Keratinocyte (primary cell): ENCODE measurements at places on chromosomes 5 and 9.

DNA sequence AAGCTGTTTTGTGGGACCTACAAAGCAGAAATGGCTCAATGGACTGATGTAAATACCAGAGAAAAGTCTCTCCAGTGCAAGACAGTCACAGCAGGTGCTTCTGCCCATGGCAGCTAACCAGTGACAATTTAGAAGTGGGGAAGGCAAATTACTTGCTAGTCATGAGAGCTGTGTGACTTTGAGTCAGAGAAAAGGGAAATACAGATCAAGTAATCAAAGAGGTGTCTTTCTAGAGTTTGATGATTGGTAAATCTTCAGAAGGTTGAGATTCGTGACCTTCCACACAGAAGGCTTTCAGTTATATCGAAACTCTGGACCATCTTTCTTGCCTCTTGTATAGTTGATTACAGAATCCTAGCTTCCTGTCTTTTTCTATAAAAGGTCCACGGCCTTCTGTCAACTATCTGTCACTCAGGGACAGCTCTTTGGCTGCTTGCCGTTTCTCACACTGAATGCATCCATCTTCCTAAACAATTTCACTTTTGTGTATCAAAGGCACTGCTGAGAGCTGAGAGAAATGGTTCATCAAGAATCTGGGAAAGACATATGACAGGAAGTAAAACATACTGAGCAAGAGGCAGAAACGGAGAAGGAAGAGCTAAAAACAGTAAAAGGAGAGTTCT, 993.9 kb upstream of the ACO1 start:
- no peak for DNase-seq
- H3K36me3 ChIP-seq: no peaks in the 10 kb centered on the region
- no peak overlapping the region for H3K27ac ChIP-seq
- no peaks in the 10 kb centered on the region for H3K27me3 ChIP-seq
- H3K4me1 ChIP-seq: no peaks in the 10 kb centered on the region

GRCh38 chr5:135141303-135142268, 107.6 kb upstream of the PITX1 start:
- no peak overlapping the region for H3K4me3 ChIP-seq
- H3K27me3 ChIP-seq: no peaks in the 10 kb centered on the region
- no peaks in the 10 kb centered on the region for H3K36me3 ChIP-seq
- peak overlapping the region; percentile 43 for H3K27ac ChIP-seq

GRCh38 chr5:8577792-8578191, 708.8 kb downstream of the MTRR start:
- no peak for DNase-seq
- no peak overlapping the region for H3K27ac ChIP-seq
- no peaks in the 10 kb centered on the region for H3K27me3 ChIP-seq
- H3K4me1 ChIP-seq: no peaks in the 10 kb centered on the region
- no peaks in the 10 kb centered on the region for H3K36me3 ChIP-seq

- no peak overlapping the region for H3K4me3 ChIP-seq
- no peaks in the 10 kb centered on the region for H3K27me3 ChIP-seq
- peaks cover 21% of the 10 kb centered on the region for H3K4me1 ChIP-seq
These were observed 3.1 kb downstream of the PTCH1 start for GRCh38 chr9:95513711-95514110.

- no peaks in the 10 kb centered on the region for H3K4me1 ChIP-seq
- no peak overlapping the region for H3K4me3 ChIP-seq
- H3K36me3 ChIP-seq: peaks cover 69% of the 10 kb centered on the region
- DNase-seq: no peak
- H3K27ac ChIP-seq: no peak overlapping the region
- H3K27me3 ChIP-seq: no peaks in the 10 kb centered on the region
These were observed 25.1 kb upstream of the SEC16A start for GRCh38 chr9:136507992-136508375.

GRCh38 chr9:20620650-20621470, 1.4 kb downstream of the MLLT3 start:
- H3K4me3 ChIP-seq: peak overlapping the region; percentile 78
- no peaks in the 10 kb centered on the region for H3K36me3 ChIP-seq
- DNase-seq: no peak
- peaks cover 12% of the 10 kb centered on the region for H3K4me1 ChIP-seq
- H3K27ac ChIP-seq: peak overlapping the region; percentile 24

DNA sequence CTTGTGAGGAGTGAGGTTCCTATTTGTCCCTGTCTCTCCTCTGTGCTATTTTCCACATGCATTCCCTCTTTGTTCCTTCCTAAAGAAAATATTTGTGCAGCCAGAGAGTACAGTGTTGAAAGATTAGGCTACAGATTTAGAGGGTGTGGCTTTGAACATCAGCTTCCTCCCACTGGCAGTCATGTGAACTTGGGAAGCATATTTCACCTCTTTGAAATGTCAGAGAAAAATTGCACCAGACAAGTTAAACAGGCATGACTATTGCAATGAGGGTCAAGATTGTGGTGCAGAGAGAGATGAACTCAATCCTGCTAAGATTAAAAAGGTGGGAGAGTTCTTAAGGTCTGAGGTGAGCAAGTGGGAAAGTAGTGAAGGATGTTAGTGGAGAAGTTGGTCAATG, 641.0 kb downstream of the DNAH5 start:
- H3K4me1 ChIP-seq: no peaks in the 10 kb centered on the region
- H3K27ac ChIP-seq: no peak overlapping the region
- no peak overlapping the region for H3K4me3 ChIP-seq
- no peaks in the 10 kb centered on the region for H3K36me3 ChIP-seq
- no peaks in the 10 kb centered on the region for H3K27me3 ChIP-seq

- no peaks in the 10 kb centered on the region for H3K36me3 ChIP-seq
- no peaks in the 10 kb centered on the region for H3K27me3 ChIP-seq
- no peak overlapping the region for H3K4me3 ChIP-seq
- H3K4me1 ChIP-seq: no peaks in the 10 kb centered on the region
- no peak for DNase-seq
These were observed 711.0 kb upstream of the CTNND2 start for GRCh38 chr5:12615141-12615820.

- no peaks in the 10 kb centered on the region for H3K4me1 ChIP-seq
- no peak for DNase-seq
- H3K36me3 ChIP-seq: no peaks in the 10 kb centered on the region
These were observed 55.9 kb downstream of the MRPL36 start for GRCh38 chr5:1743769-1744085.

GRCh38 chr5:91053741-91054025, 329.4 kb downstream of the ARRDC3 start:
- no peak for DNase-seq
- no peaks in the 10 kb centered on the region for H3K27me3 ChIP-seq
- H3K4me1 ChIP-seq: peaks cover 8% of the 10 kb centered on the region
- no peak overlapping the region for H3K27ac ChIP-seq

GRCh38 chr9:5957166-5957565, 58.3 kb downstream of the RANBP6 start:
- no peaks in the 10 kb centered on the region for H3K4me1 ChIP-seq
- no peak overlapping the region for H3K27ac ChIP-seq
- no peak overlapping the region for H3K4me3 ChIP-seq
- no peaks in the 10 kb centered on the region for H3K36me3 ChIP-seq
- H3K27me3 ChIP-seq: no peaks in the 10 kb centered on the region

- peak; percentile 85 for DNase-seq
- no peaks in the 10 kb centered on the region for H3K27me3 ChIP-seq
- H3K27ac ChIP-seq: peak overlapping the region; percentile 85
- H3K4me1 ChIP-seq: peaks cover 13% of the 10 kb centered on the region
- no peak overlapping the region for H3K4me3 ChIP-seq
- no peaks in the 10 kb centered on the region for H3K36me3 ChIP-seq
These were observed 532.9 kb downstream of the ANXA1 start for GRCh38 chr9:73684601-73685000.

GRCh38 chr5:138601444-138601843, 26.2 kb upstream of the HSPA9 start:
- no peaks in the 10 kb centered on the region for H3K27me3 ChIP-seq
- DNase-seq: no peak
- peaks cover 10% of the 10 kb centered on the region for H3K4me1 ChIP-seq
- no peak overlapping the region for H3K27ac ChIP-seq

- H3K4me1 ChIP-seq: peaks cover 36% of the 10 kb centered on the region
- DNase-seq: peak; percentile 7
- H3K27ac ChIP-seq: no peak overlapping the region
- H3K27me3 ChIP-seq: no peaks in the 10 kb centered on the region
- no peaks in the 10 kb centered on the region for H3K36me3 ChIP-seq
- H3K4me3 ChIP-seq: no peak overlapping the region
These were observed 150.3 kb upstream of the SPRY4 start for GRCh38 chr5:142475102-142475513.

DNA sequence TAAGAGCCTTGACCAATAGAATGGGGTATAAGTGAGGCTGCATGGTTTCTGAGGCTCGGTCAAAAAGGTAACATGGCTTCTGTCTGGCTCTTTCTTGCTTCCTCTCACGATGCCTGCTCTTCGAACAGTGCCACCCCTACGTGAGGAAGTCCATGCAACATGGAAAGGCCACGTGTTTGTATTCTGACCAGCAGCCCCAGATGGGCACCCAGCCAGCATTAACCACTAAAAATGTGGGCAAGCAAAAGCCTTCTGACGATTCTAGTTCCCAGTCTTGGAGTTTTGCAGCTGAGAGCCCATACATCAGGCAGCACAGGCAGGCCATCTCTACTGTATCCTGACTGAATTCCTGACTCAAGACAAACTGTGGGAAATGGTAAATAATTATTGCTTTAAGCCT, 24.2 kb upstream of the NREP start:
- DNase-seq: no peak
- H3K4me3 ChIP-seq: no peak overlapping the region
- H3K36me3 ChIP-seq: no peaks in the 10 kb centered on the region
- no peaks in the 10 kb centered on the region for H3K27me3 ChIP-seq
- peaks cover 27% of the 10 kb centered on the region for H3K4me1 ChIP-seq
- H3K27ac ChIP-seq: no peak overlapping the region

DNA sequence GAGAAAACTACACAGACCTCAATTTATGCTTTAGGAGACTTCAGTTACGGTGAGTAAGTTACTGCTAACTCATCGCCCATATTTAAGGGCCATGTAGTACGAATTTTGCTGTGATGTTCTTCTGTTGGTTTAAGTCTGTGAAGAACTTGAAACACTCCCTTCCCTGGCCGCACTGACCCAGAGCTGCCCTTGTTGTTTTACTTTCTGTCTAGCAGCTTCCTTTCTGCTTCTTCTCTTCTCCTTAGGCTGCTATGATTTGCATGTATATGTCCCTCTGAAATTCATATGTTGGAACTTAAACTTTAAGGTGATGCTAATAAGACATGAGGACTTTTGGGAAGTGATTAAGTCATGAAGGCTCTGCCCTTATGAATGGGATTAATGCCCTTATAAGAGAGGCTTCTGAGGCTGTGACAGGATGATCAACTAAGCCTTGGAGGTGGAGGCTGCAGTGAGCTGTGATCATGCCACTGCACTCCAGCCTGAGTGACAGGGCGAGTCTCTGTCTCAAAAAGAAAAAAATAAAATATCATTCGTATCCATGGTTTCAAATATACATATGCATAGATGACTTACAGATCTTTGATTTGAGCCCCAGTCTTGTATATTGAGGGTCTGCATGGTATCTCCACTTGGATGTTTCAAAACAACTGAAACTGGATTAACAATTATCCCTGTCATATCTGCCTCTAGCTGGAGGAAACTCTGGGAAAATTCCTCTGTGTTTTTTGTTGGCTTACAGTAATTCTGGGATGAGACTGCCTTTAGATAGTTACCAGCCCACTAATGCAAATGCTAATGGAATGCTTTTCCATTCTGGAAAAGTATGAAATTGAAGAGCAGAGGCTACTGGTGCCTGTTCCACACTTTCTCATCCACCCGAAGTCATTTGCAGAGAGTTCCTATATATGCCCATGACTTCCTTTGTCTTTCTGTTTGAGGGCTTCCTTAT, 263.4 kb upstream of the ACTBL2 start:
- no peak overlapping the region for H3K27ac ChIP-seq
- no peak for DNase-seq

DNA sequence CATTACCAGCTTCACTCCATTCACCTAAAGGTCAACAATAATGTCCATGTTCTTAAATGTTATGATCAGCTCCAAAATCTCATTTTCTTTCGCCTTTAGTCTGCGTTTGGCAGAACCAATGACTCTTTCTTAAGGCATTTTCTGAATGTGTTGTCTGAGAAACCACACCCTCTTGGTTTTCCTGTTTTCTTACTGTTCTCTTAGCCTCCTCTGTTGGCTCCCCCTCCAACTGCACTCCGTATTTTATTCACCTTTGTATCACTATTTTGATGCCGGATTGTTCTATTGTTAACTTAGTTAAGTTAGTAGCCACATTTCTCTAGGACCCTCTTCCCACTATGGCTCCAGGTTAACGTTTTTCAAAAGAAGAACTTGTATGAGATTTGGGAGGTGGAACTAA, 185.6 kb downstream of the DMAC1 start:
- H3K4me1 ChIP-seq: no peaks in the 10 kb centered on the region
- H3K27me3 ChIP-seq: no peaks in the 10 kb centered on the region

- no peaks in the 10 kb centered on the region for H3K36me3 ChIP-seq
- peaks cover 13% of the 10 kb centered on the region for H3K4me1 ChIP-seq
- DNase-seq: no peak
- no peak overlapping the region for H3K4me3 ChIP-seq
- no peaks in the 10 kb centered on the region for H3K27me3 ChIP-seq
These were observed 457.7 kb downstream of the EFNA5 start for GRCh38 chr5:107213025-107213424.

GRCh38 chr5:39555788-39556187, 131.0 kb upstream of the DAB2 start:
- H3K36me3 ChIP-seq: no peaks in the 10 kb centered on the region
- no peak overlapping the region for H3K27ac ChIP-seq
- no peak overlapping the region for H3K4me3 ChIP-seq
- DNase-seq: no peak

DNA sequence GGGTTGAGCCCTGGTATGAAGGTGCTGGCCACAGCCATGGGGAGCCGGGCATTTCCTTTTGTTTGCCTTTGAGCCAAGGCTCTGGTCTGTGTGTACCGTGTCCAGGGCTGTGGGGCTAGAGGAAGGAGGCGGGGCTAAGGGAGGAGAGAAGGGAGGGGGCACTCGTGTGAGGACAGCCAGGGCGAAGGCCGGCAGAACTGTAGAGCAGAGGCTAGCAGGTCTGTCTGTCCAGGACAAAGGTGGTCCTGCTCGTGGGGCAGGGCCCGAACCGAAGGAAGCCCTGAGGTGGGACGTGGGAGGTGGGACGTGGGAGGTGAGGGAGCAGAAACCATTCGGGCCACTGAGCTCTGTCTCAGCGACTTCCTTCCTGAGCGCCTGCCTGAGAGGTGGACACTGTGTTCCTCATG, 41.3 kb upstream of the TESK1 start:
- H3K27me3 ChIP-seq: no peaks in the 10 kb centered on the region
- H3K4me3 ChIP-seq: no peak overlapping the region
- DNase-seq: no peak
- peaks cover 4% of the 10 kb centered on the region for H3K36me3 ChIP-seq
